Activated CD4-positive, CD25-positive, alpha-beta regulatory T cell treated with anti-CD3 and anti-CD28 coated beads, Interleukin-2, amount 50 U/mL, for 24 hours (primary cell): ENCODE measurements at places on chromosomes 5 and 9.

- ATAC-seq = no peak
Measured at GRCh38 chr5:123813264-123813663, 301.3 kb downstream of the CSNK1G3 start.

GRCh38 chr9:131087354-131087893 is 8.9 kb upstream of the AIF1L start:
- no peak for ATAC-seq

- ATAC-seq = no peak
Measured at GRCh38 chr5:153774686-153775085, 264.0 kb downstream of the FAM114A2 start.

DNA sequence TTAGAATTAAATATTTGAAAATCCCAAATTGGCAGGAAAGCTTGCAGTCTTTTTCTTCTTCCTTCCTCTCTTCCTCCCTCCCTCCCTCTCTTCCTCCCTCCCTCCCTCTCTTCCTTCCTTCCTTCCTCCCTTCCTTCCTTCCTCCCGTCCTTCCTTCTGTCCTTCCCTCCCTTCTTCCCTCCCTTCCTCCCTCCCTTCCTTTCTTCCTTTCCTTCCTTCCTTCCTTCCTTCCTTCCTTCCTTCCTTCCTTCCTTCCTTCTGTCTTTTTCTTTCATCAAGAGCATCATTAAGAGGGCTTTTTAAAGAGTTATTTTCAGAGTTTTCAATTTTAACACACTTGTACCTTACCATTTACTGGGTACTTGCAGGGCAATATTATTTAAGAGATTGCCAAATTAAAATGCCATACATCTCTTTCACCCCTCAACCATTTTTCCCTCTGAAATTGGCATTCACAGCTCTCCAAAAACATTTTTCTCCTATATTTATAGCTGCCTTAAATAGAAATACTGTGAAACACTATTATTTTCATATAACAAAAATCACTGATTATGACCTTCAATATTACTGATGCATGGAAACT is 99.2 kb upstream of the C6 start:
- ATAC-seq = no peak

GRCh38 chr5:62066761-62067277 is 239.2 kb upstream of the KIF2A start:
- no peak for ATAC-seq

- no peak for ATAC-seq
Measured at GRCh38 chr9:86807367-86807976, 139.8 kb downstream of the GAS1 start.
